ENCODE measurements at places on chromosomes 11 and 22.

GRCh38 chr11:60193687-60194433 lies 11.0 kb upstream of the MS4A6A start:
- DNase-seq: peak; percentile 29

- DNase-seq: no peak
Observed at GRCh38 chr11:37322333-37323194, 724.5 kb upstream of the RAG2 start.

DNA sequence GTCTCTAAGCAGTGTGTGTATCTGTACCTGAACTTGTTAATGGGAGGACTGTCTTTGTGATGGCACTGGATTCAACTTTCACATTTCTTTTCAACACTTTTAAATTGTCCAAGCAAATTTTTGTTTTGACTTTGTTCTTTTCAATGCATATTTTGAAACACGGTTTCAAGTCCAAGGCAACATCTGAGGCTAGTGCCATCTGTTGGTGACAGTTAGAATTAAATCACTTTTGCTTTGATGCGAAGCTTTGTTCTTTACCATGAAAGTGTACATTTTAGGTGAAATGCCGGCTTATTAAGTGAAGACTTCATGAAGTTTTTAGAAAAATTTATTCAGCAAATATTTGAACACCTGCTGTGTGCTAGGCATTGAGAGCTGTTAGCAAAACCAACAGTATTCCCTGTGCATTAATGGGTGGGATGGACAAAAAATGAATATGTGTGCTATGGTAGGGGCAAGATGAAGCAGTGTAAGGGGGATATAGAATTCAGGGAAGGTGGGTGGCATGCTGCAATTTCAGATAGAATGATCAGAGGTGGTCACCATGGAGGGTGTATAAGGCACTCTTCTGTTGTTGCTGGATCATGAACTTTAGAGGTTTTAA lies 70.2 kb downstream of the DDX10 start:
- peak; percentile 20 for DNase-seq

GRCh38 chr11:126257144-126257543 lies 11.6 kb downstream of the SRPRA start:
- no peak for DNase-seq

GRCh38 chr11:73072935-73073481 lies 69.1 kb downstream of the FCHSD2 start:
- DNase-seq: no peak

DNA sequence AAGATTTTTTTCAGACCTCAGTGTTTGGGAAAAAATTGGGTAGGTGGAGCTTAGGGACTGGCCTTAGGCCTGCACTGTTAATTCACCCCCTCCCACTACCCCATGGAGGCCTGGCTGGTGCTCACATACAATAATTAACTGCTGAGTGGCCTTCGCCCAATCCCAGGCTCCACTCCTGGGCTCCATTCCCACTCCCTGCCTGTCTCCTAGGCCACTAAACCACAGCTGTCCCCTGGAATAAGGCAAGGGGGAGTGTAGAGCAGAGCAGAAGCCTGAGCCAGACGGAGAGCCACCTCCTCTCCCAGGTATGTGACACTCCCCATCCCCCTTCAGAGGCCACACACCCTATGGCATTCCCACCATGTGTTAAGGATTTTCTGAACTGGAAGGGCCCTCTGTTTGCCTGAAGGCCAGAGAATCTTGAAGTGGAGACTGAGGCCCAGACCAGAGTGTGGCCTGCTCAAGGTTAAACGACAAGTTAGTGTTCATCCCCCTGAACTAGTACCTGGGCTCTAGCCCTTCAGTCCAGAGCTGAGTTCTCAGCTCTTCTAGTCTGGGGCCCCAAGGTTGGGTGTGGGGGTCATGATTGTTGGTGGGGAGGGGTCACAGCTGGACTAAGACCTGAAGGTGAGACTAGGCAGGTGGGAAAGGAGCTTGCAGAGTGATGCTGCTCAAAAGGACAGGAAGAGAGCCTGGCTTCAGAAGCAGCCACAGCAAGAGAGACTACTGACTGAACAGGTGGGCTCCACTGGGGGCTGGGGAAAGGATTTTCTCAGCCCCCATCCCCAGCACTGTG lies 2.3 kb upstream of the FOLR1 start:
- DNase-seq: no peak

GRCh38 chr22:21951931-21952465 lies 650 bp downstream of the PPM1F start:
- peak; percentile 58 for DNase-seq

DNA sequence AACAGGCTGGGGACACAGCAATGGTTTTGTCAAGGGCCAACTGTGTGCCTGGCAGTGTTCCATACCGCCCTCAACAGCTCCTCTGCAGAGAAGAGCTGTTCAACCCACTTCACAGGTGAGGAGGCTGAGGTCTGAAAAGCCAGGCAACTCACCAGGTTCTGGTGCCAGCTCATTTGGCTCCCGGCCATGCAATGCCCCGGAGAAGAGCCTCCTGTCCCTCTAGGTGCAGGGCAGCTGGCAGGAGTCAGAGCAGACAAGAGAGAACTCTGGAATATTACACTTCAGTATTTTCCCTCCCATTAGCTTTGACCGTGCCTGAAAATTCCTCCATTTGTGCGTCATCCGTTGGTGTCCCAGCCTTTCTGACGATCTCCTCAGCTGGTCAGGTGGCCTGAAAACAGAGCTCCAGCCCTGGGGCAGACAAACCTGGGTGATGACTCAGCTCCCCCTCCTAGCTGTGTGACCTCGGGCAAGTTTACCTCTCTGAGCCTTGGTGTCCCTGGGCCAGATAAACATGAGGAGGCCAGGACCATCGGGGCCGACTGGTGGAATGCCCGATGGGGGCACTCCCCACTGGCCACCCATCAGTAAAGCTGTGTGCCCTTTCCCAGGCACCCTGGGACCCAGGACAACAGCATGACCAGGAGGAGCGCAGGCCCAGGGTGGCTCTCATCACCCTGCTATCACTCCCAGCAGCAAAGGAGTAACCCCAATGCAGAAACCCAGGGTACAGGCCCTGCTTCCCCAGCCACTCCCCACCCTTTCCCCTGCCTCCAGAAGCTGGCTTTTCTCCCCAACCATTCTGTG lies 9.6 kb upstream of the C1QTNF6 start:
- DNase-seq: no peak

DNA sequence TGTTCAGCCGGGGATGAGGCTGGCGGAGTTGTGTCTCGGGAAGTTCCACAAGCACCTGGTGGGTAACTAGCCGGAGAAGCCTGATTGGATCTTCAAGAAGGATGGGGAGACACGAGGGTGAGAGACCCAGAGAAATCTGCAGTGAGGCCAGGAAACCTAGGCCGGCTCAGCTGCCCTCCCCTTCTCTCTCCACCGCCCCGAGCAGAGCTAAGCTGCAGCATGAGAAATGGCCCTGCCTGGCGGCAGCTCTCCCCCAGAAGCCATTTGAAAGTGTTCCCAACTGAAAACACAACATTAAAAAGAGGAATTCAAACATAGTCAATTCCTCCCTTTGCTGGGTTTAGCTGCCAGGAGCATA lies 77.8 kb upstream of the SHISAL1 start:
- DNase-seq: no peak

GRCh38 chr11:133238027-133238426 lies 294.3 kb downstream of the OPCML start:
- no peak for DNase-seq

DNA sequence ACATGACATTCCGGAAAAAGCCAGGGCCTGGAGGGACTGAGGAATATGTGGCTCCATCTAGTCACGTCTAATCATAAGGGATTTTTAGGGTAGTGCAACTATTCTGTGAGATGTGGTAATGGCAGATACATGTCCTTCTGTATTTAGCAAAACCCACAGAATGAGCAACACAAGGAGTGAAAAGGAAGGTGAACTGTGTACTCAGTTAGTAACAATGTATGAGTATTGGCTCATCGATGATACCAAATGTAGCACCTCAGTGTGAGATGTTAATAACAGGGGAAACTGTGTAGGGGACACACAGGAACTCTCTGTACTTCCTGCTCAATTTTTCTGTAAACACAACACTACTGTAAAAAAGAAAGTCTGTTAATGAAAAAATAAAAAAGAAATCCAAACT lies 42.0 kb upstream of the CARS1 start:
- no peak for DNase-seq

GRCh38 chr11:3635641-3636375 lies 6.0 kb downstream of the ART5 start:
- no peak for DNase-seq

GRCh38 chr11:95989780-95990179 lies 65.9 kb upstream of the MTMR2 start:
- no peak for DNase-seq

GRCh38 chr11:17751558-17751957 lies 17.0 kb downstream of the KCNC1 start:
- no peak for DNase-seq

DNA sequence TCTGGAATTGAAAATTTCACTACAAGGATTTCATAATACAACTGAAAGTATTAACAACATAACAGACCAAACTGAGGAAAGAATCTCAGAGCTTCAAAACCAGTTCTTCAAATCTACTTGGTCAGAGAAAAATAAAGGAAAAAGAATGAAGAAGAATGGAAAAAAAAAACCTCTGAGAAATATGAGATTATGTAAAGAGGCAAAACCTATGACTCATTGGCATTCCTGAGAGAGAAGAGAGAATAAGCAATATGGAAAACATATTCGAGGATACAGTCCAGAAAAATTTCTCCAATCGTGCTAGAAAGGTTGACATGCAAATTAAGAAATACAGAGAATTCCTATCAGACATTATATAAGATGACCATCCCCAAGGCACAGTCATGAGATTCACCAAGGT lies 23.4 kb upstream of the GPR83 start:
- DNase-seq: no peak

GRCh38 chr11:133834682-133835592 lies 10.4 kb downstream of the SPATA19 start:
- DNase-seq: peak; percentile 73

GRCh38 chr11:120310870-120311269 lies 14.2 kb upstream of the TLCD5 start:
- no peak for DNase-seq

- DNase-seq: no peak
Observed at GRCh38 chr11:34679681-34680080, 58.8 kb downstream of the EHF start.

GRCh38 chr11:34909955-34910354 lies 6.2 kb downstream of the APIP start:
- no peak for DNase-seq

Measured in NCI-H524 (cell line).